ENCODE measurements at places on chromosomes 7 and 10.
A peak's percentile ranks its signal among the peaks of the same experiment; 100 is the strongest.

- no peak for DNase-seq
Measured at GRCh38 chr10:65846949-65847348, 1078.9 kb upstream of the LRRTM3 start.

DNA sequence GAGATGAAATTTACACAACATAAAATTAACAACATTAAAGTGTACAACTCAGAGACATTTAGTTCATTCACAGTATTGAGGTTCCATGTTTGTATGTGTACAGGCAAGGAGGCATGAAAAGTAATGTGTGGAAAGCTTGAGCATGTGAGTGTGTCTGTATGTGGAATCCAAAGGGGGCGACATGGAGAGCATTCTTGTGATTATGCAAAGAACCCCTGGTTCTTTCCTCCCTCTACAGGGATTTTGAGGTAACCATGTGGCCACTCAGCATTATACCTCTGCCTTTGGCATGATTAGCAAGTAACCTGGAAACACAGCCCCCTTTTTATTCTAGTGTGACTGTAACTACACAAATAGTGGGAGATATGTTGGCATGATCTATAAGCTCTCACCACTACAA, 21.0 kb downstream of the OR2F1 start:
- no peak for DNase-seq

- DNase-seq: peak; percentile 60
Measured at GRCh38 chr7:7795630-7796121, 77.3 kb upstream of the RPA3 start.

DNA sequence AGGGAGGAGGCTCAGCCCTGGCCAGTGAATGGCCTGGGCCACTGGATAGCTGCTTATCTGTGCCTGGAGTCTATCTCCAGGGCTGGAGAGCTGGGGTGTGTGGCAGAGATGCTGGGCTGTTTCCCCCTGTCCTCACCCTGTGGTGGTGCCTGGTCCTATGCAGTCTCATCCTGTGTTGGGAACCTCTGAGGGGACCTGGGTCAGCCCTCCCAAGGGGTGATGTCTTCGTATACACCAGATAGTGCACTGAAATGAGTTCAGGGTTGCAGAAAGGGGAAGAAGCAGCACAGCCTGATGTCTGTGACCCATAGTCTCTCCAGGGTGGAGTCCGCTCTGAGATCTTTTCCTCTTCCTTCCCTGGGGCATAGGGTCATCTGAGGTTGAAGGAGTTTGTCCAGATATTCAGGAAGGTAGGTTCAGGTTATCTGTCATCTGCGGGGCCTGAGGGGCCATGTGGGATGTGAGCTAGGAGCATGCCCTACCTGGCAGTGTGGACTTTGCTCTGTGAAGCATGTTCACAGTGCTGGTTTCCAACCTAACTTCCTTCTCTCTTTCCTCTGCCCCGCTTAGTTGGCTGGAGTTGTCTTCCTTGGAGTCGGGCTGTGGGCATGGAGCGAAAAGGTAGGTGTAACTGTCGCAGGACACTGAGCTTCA, 33.4 kb upstream of the SH2D4B start:
- no peak for DNase-seq

DNA sequence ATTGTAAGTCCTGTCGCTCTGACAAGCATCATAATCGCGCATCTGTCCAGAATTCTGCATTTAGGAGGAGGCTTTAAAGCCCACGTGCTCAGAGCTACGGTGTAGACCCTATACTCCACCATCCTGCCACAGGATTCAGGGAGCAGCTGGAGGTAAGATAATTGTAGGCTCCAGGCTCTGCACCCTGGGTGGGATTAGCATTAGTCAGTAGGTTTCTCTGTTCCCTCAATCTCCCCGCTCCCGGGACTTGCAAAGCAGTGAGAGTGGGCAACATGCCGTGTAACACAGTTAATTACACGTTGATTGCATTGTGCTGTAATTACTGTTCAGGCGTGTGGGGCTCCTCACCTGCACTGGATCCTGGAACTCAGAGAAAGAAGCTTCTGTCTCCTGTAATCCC, 89.3 kb upstream of the CUX1 start:
- no peak for DNase-seq

- DNase-seq: peak; percentile 77
Measured at GRCh38 chr7:77247206-77247850, 47.7 kb upstream of the FGL2 start.

DNA sequence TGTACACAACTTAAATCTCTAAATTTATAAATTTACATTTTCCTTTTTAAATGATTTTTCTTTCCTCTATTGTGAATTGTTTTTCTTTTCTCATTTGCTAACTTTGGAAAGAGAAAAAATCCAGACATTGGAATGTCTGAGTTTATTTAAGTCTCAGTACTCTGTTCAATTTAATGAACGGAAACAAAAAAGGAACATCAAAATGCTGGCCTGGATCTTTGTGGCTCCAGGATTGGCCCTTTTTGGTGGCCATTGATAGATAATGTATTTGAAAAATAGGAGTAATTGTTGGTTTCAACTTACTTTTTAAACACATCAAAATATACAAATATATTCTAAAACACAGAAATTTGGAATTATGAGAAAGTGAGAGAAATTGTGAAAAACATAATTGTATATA, 336.0 kb downstream of the SUGCT start:
- no peak for DNase-seq

DNA sequence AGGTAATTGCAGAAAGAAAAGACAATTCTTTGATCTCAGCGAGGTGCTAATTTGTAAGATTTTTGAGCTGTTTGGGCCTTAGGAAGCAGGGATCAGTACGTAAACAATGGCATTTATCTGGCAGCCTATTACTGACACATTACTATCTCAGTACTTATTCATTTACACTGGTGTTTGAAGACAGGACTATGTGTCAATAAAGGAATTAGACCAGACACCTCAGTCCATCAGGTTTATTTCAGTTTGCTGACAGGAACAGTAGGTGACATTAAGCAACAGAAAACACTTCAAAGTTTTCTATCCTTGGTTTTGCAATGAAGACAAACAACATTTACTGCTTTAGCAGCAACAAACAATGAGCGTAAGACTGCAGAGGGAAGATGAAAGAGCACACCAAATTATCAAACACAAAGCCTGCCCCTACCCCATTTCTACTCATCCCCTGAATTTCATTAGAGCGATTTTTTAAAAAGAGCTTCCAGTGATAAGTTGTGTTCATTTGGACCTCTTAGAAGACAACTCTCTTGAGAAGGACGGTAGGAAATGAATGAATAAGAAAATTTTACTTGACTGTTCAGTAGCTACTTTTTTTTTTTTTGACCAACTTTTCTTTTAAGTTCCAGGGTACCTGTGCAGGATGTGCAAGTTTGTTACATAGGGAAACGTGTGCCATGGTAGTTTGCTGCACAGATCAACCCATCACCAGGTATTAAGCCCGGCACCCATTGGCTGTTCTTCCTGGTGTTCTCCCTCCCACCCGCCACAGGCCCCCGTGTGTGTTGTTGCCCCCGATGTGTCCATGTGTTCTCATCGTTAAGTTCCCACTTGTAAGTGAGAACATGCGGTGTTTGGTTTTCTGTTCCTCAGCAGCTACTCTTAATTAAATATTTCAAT, 138.8 kb downstream of the DKK1 start:
- peak; percentile 16 for DNase-seq

All from LoVo (cell line).